GM13976 (cell line): ENCODE measurements at places on chromosomes 13 and 19.

GRCh38 chr13:110400786-110401533 is 93.9 kb downstream of the COL4A2 start:
- no peak for DNase-seq

DNA sequence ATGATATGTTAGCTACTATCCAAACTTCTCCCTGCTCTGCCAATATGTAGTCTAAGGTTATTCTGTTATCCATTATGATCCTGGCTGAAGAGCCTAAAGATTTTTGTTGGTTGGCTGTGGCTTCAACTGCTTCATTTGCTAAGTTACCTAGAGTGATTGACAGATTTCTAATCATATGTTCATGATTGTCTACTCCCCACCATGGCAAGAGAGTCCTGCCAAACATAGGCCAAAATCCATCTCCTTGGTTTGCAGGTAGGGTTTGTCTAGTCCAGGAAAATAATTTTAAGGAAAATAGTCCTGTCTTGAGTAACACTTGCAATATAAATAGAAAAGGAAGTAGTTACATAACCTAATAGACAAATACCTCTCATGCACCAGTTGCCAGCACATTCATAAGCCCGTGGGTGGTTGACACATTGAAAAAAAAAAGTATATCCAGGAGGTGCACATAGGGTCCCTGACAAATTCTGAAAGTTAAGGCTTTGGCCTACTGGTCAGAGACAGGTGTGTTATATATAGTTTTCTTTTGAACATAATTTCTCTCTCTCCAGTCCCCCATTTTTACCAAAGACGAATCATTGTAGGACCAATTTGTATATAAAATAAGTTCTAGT is 5.4 kb upstream of the CBY2 start:
- no peak for DNase-seq

- no peak for DNase-seq
Measured at GRCh38 chr19:46474211-46474610, 2.8 kb upstream of the PNMA8A start.

DNA sequence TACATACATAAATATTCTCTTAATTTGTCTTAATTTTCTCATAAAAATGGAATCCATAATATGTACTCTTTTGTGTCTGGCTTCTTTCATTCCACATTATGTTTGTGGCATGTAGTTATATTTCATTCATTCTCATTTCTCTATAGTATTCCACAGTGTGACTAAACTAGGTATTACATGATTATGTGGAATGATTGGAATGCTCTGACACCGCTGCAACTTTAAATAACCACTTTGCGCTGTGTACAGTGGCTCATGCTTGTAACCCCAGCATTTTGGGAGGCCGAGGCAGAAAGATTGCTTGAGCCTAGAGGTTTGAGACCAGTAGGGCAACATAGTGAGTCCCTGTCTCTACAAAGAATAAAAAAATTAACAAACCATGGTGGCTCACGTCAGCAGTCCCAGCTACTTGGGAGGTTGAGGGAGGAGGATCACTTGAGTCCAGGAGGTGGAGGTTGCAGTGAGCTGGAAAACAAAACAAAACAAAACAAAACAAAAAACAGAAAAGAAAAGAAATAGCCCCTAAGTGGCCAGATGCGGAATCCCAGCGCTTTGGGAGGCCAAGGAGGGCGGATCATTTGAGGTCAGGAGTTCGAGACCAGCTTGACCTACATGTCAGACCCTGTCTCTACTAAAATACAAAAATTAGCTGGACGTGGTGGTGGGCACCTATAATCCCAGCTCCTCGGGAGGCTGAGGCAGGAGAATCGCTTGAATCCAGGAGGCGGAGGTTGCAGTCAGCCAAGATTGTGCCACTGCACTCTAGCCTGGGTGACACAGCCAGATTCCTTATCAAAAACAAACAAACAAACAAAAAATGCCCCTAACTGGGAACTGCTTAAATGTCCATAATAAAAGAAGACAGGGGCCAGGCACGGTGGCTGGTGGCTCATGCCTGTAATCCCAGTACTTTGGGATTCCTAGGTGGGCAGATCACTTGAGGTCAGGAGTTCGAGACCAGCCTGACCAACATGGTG is 8.0 kb upstream of the SAE1 start:
- no peak for DNase-seq

- DNase-seq: no peak
Measured at GRCh38 chr13:71090990-71091389, 776.0 kb downstream of the DACH1 start.

DNA sequence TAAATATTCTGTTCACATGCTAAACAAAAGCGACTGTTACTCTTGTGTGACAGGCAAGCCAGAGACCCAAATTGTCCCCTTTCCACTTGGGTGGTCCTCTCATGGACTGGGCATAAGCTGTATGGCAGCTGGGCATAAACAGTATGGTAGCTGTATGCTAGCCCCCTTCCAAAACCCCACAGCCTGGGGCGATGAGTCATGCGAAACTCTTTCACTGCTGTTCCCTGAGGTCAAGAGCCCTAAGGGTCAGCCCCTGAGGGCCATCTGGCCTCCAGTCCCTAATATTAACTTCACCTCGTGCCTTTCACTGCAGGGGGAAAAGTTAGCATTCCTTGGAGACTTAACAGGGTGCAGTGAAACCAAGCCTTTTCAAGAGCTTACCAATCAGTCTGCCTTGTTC is 45.6 kb upstream of the ZNF562 start:
- DNase-seq: no peak

- DNase-seq: no peak
Measured at GRCh38 chr13:66329988-66330451, 900.1 kb downstream of the PCDH9 start.

GRCh38 chr19:33718651-33719254 is 77.9 kb upstream of the KCTD15 start:
- no peak for DNase-seq

GRCh38 chr19:31354316-31354715 is 5.1 kb upstream of the TSHZ3 start:
- no peak for DNase-seq

- no peak for DNase-seq
Measured at GRCh38 chr19:46147791-46148288, at the start of gene IGFL2. IGFL2 (plus strand) TSS chr19:46148238; CDS start chr19:46148279, 41 bp downstream.

- no peak for DNase-seq
Measured at GRCh38 chr13:42022796-42023493, 25.5 kb upstream of the DGKH start.

GRCh38 chr13:59374691-59375090 is 789.0 kb downstream of the DIAPH3 start:
- no peak for DNase-seq

DNA sequence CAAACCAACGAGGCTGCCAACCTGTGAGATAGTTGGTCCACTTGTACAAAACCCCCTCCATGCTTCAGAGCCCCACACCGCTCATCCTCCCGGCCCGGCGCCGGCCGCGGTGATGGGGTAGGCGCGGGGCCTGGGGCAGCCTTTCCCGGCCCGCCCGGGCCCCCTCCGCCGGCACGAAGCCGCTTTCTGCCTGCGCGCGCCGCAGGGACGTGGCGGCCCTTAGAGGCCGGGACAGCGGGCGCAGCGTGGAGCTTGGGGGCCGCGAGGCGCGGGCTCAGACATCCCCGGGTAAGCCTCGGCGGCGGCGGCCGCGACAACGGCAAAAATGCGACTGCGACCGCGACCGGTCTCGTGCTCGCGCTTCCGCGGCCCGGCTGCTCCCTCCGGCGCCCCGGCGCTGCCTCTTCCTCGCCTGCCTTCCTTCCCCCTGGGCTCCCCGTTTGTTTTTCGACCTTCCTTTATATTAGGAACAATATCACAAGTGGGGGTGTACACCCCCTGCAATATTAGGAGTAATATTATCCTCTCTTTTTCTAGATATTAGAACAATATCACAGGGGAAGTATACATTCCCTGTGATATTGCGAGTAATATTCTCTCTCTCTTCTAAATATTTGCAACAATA is 53.9 kb upstream of the CEACAM21 start:
- DNase-seq: peak; percentile 46

- DNase-seq: peak; percentile 97
Measured at GRCh38 chr19:19627621-19628500, at the start of gene LPAR2. LPAR2 (minus strand) TSS chr19:19628220; CDS start chr19:19627275, 945 bp downstream.

- no peak for DNase-seq
Measured at GRCh38 chr19:3784607-3785450, 1.4 kb downstream of the MATK start.

GRCh38 chr13:50575138-50575537 is 268.4 kb downstream of the DLEU7 start:
- DNase-seq: no peak

GRCh38 chr19:12694641-12695040 is 1.8 kb downstream of the FBXW9 start:
- no peak for DNase-seq

GRCh38 chr19:40687525-40688016 is 2.9 kb downstream of the NUMBL start:
- peak; percentile 68 for DNase-seq

DNA sequence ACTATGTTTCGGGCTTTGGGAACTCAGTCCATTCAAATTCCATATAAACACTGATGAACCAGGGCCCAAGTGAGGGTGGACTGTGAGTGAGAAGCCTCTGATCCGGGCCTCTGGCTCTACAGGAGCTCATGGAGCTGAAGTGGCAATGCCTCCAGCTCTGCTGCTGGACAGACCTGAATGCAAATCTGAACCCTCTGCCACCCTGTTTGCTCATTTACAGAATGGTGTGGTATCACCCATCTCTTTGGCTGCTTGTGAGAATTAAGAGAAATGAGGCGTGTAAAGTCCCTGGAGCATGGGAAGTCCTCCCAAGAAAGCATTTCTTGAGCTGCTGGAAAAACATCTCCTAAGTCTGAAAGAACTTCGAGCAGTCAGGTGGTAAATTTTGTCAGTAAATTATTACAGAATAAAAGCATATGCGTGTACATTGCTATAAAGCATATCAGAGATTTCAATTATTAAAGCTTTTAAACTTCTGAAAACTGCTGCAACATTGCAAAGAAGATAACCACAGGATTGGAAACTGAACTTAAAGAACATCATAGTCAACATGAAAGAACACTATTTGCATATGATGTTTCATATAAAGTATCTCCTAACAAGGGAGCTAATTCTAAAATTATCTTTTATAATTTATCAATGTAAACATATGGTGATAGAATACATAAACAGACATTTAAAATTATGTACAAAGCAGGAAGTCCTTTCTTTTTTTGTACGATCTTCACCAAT is 369.0 kb downstream of the UQCRFS1 start:
- no peak for DNase-seq

DNA sequence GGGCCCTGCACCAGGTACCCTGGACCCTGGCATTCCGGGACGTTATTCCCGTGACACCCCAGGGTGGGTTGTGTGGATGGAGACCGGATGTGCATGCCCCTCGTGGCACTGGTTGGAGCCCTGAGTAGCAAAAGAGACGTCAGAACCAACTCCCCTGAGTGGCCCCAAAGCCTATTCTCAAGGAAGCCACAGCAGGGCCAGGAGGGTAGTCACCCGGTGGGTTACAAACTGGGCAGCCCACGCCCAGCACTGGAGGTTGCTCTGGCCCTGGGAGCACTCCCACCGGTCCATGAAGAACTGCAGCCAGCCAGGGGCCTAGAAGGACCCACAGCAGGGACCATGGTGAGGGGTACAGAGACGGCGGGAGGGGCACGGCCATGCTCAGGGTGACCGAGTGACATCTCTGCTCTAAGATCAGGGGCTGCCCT is 7.5 kb downstream of the KLF16 start:
- DNase-seq: no peak

GRCh38 chr13:32098272-32098671 is 66.7 kb downstream of the FRY start:
- DNase-seq: no peak

- no peak for DNase-seq
Measured at GRCh38 chr19:58560007-58560887, 1.8 kb upstream of the UBE2M start.

DNA sequence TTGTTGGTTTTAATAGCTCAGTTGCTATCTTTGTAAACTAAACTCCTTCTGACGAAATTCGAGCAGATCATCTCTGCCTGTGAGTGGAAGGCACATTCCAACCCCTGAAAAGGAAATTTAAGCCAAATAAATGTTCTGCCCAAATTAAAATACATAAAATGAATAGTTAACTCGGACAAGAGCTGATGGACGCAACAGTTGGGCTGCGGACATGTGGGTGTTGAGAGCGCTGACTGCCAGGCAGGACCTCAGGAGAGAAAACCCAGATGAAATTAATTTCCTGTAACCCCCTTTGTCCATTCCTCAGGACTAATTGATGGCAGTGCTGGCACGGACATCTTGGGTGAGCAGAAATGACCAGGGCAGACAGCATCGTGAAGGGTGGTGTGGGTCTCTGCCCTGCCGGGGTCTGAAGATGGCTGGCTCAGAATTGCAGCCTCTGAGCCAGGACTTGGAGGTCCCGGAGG is 86.5 kb downstream of the TSHZ3 start:
- no peak for DNase-seq
